GM04503 (cell line): ENCODE measurements at places on chromosomes 3 and 15.

DNA sequence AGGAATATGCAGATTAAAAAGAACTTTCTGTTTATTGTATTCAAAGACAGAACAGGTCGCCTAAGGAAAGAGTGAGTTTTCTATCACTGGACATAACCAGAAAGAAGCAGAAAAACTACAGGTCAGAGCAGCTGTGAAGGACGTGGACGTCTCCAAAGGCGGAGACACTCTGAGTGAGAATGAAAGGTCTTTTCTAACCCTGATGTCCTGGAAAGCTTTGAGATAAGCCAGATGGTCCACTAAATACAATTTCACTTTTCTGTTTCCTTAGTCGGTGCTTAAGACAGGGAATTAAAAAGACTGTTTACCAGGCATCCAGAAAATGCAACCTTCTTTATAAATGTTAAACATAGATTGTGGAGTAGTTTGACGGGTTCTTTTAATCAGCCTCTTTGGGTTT, 360.4 kb downstream of the FGF12 start:
- DNase-seq, result no peak

- no peak for DNase-seq
Observed at GRCh38 chr3:67018105-67018788, 20.1 kb downstream of the KBTBD8 start.

- no peak for DNase-seq
Observed at GRCh38 chr3:178850450-178851190, 221.0 kb downstream of the ZMAT3 start.

GRCh38 chr15:31374986-31375385, 48.4 kb downstream of the KLF13 start:
- DNase-seq, result no peak

DNA sequence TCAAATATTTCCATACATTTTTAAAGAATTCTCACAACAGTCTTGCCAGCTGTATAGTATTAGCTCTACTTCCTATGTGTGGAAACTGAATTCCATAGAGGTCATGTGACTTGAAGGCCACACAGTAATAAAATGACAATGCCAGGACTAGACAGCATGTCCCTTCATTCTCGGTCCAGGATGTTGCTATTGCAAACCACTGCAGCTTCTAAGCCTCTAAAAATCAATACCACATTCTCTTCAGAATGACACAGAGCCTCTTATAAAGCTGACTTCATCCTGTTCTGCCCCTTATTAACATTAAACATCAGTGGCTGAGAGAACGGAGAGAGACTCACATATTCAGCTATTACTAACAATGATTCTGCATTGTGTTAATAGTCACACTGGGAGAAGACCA, 240.3 kb upstream of the PEX5L start:
- no peak for DNase-seq

GRCh38 chr15:51619331-51620035, 3.1 kb downstream of the DMXL2 start:
- no peak for DNase-seq

DNA sequence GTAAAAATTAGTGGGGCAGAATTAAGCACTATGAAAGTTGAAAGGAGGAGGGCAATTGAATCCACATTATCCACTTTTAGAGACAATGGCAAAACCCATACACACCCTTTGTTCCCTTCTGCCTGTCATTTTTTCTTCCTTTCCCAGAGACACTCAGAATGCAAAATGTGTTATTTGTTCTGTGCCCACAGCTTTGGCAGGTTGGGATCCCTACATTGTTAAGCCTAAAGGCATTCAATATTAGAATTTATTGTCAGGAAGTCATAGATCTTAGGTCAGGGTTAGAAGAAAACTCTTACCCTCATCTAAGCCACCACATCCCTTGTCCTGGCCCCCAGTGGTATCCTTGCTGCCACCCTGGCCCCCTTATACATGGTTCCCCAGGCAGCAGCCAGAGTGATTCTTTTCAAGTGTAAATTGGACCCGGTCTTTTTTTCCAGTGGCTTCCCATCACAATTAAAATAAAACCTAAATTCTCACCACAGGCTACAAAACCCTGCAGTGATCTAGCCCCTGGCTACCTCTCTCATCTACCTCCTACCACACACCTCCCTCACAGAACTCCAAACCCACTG, 470.1 kb upstream of the ATP11B start:
- DNase-seq, result no peak

DNA sequence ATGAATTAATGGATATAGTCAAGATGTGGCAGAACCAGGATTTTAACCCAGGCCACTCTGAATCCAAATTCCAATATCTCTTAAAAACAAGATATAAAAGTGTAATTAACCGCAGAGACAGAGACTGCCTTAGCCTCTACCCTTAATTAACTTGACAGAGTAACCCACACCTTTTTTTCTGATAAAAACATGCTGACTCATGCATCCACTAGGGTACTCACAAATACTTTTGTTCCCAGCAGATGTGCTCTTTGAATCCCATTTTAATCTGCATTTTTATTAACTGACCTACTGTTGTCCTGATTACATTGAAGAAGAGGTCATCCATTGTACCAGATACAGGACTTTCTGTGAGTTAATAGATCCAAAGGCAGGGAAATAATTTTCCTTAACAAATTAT, 278.3 kb downstream of the CHL1 start:
- no peak for DNase-seq

- no peak for DNase-seq
Observed at GRCh38 chr3:171260466-171260865, 199.7 kb downstream of the TNIK start.

DNA sequence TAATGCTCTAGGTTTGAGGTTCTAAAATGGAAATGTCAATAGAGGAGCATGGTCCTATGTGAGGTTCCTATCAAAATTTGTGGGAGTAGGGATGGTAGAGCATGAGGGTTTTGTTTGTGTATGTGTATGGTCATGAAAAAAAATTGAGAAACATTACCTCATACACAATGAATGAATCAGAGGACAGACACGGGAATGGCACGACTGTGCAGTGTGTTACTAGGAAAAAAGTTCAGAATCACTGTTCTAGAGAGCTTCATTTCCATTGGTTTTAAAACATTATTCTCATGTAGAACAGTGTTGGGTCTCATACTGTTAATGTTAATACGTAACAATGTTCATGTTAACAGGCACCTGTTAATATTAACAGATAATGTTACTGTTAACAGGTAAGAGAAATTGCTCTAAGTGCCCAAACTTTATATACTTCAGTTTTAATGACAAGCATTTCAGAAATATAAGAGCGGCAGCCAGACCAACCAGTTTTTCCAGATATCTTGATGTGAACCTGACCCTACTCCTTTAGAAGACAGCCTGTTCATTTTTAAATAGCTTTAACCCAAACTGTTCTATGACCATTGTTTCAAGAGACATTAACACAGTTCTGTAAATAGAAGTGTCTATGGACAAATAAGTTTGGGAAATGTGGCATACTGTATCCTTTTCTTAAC, 48.0 kb downstream of the SLC15A2 start:
- no peak for DNase-seq
